Kidney (tissue), 22 donors: ENCODE measurements at places on chromosomes 11 and 22.

GRCh38 chr11:62067741-62068140 lies 56.1 kb upstream of the INCENP start:
- DNase-seq: no peak

DNA sequence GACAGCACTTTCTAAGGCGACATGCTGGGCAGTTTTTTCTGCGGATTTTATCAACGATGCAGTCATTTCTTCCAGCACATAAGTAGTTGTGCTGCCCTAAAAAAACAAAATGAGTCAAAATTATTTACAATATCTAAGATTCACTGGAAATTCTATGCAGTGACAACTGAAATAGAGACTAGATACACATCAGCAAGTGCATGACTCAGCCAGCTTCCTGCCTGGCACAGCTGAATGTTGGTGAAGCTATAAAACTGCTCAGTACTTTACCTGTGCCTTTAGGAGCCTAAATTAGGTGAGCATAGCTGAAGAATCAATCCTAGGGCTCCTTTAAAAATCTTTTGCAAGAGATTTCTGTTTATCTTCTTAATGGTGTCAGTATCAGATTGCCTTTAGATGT lies 37.8 kb downstream of the PGR start:
- DNase-seq: no peak

DNA sequence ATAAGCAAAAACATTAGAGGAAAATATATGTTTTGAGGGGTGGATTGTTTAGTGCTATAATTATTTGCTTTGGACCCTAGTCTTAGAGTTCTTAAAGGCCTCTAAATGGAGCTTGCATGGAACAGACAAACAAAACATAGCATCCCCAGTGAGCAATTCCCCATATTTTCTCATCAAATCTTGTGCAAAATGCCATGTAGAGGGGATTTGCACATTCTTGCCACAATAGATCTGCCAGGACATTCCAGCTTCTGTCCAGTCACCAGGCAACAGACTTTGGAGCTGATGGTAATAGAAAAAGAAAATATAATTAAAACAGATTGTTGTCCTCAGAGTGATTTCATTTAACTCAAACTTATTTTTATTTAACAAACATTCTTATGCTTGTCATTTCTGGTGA lies 360.3 kb upstream of the PDGFD start:
- DNase-seq: no peak

GRCh38 chr11:127133061-127133460 lies 132.5 kb upstream of the KIRREL3 start:
- no peak for DNase-seq

- DNase-seq: peak; percentile 66
These were observed 47.1 kb upstream of the OPCML start for GRCh38 chr11:133579165-133580031.
